ENCODE measurements at places on chromosomes 2 and 18. TPM values are rescaled to one million over a fixed set of nuclear protein-coding genes. Genes with fewer than 3 reads are reported as not detected.

DNA sequence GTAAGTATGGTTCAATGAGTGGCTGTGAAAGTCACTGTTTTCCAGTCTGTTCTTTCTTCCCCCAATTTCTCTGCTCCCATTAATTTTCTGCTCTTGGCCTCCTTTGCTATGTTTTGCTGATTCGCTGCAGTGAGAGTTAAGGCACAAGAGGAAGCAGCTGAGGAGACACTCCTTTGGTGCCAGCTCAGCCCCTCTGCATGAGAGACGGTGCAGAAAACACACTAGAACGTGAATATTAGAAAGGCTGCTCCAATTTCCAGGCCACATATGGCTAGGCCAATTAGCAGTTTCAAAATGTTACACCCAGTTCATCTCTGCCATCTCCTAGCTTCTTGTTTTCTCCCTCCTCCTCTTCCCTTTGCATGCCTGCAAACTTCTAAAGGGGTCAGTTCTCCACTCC is 38.9 kb downstream of the AKAIN1 start:
- DNase-seq, result no peak

DNA sequence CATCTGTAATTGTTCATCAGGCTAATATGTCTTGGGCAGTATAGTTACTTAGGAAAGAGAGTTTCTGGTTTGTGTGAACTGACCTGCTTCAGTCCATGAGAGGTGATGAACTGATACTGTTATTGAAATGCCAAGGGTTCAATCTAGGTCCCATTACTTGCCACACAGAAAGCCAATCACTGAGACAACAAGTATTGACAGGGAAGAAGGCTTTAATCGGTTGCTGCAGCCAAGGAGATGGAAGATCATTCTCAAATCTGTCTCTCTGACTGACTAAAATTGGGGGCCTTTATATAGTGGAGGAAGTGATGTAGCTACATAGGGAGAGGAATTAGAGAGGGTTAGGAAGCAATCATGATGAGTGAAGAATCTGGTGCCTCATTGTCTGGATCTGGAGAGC is 19.9 kb upstream of the FAM98A start:
- DNase-seq, result no peak

DNA sequence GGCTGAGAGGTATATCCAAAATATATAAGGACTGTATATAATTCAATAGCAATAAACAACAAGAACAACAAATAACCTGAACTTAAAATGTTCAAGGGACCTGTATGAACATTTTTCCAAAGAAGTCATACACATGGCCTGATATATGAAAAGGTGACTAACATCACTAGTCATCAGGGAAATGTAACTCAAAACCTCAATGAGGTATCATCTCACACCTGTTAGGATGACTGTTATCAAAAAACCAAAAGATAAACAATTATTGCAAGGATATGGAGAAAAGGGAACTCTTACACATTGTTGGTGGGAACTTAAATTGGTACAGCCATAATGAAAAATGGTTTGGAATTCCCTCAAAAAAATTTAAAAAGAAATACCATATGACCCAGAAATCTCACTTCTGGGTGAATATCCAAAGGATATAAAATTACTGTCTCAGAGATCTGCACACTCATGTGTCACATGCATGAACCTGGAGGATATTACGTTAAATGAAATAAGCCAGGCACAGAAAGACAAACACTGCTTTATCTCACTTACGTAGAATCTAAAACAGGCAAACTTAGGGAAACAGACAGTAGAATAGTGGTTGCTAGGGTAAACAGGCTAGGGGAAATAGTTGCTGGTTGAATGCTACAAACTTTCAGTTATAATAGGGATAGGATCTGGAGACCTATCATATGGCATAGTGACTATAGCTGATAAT is 334.5 kb upstream of the MMADHC start:
- DNase-seq, result no peak

DNA sequence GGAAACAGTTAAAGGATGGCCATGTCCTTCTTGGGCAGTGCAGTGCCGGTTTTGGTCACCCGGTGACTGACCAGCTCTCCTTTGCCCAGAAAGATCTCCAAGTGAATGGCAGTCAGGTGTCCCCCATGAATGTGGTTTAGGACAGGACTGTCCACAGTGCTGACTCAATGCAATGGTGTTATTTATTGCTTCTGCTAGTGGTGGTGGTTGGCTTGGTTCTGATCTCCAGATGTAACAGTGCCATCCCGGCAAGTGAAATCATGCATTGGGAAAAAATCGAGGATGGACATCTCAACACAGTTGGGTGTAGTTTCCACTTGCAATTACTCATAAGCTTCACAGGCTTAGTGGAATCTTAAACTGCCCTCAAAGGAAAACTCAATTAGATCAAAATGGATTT is 81.9 kb downstream of the TGOLN2 start:
- DNase-seq, result no peak

DNA sequence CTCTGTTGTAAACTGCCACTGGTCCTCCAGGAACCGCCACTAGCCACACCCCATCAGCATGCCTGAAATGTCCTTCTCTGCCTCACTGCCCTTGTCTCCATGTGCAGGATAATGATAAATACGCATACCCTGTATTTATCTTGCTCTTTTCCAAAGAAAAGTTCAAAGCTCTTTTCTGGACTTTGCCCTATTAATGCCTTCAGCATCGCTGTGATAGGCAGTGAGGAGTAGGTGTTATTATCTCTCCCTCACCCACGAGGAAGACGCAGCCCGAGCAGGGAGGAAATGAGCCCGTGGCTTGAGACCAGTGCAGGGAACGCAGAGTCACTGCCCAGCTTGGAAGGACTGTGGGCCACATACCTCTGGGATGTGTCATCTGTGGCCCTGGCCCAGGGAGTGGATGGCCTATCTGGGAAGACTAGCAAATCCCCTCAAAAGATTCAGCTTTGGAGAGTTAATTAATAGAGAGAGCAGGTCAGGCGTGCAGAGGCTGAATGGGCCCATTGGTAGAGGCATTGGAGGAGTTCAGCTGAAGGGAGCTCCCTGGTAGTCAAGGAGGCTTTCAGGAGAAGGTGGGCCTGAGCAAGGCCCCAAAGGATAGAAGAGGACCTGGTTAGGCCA is 39.5 kb upstream of the MCFD2 start:
- no peak for DNase-seq

DNA sequence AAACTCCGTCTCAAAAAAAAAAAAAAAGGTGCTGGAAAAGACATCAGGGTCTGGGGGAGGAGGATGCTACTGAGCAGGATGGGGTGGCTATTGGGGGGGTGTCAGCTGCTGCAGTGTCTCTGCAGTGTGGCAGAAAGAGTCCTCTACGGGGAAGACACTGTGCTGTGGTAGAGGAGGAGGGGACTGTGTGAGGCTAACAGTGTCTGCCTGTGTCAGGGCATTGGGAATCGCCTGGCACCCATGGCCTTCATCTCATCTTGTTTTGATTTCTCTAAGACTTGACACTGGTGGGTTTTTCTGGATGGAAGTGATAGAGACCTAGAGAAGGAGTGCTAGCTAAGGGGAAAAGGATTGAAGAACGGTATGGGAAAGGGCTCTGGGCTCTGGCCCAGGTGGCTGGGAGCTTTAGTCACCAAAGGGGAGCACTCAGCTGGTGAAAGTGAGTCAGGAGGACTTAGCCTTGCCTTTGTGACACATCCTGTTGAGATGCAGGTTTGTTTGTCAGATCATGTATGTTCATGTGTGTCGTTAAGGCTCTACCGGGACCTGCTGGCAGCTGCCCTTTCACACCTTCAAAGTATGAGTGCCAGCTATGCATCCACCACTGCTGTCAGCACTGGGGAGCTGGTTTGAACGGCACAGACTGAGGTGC is 58.0 kb downstream of the FARP2 start:
- DNase-seq, result no peak

DNA sequence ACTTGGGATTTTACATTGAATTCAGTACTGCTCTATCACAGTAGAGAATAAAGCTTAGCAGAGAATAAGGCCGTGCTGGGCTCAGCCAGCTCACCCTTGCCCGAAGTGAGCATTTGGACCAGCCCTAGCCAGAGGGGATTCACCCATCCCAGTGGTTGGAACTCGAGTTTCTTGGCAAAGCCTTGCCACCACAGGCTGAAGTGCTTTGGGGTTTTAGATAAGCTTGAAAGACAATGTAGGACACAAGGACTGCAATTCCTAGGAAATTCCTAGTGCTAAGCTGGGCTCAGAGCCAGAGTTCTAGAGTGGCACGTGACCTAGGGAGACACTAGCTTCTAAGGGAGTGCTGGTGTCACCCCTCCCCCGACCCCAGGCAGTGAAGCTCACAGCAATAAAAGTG is 28.0 kb downstream of the SERPINB11 start:
- DNase-seq, result no peak

DNA sequence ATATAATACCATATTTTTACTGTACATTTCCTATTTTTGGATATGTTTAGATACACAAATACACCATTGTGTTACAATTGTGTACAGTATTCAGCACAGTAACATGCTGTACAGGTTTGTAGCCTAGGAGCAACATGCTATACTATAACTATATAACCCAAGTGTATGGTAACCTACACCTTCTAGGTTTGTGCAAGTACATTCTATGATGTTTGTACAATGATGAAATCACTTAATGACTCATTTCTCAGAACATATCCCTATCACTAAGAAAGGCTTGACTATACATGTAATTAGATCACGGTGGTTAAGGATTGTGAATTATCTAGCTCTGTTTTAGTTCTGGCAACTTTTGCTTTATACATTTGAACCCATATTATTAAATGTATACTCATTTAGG is 31.3 kb downstream of the NPHP1 start:
- DNase-seq, result no peak

SERPINB12 gene
- total RNA-seq, result not detected

DNA sequence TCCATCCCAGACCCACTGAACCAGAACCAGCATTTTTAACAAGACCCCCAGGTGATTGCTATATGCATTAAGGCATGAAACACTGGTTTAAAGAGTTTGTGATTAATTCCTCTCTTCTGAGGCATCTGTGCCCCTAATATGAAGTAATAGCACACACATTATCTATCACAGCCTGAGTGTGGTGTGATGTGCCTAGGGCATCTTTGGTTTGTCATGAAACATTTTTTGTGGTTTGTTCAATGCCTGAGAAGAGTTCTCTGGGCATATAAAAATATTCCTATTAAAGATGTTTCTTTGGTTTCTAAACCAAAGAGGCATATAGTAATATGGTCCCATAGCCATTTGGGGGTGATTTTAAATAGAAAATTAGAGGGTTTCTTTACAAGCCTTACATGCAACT is 221.7 kb upstream of the SPOPL start:
- no peak for DNase-seq

PROKR1 gene
- 2.0 TPM for total RNA-seq

Data from occipital lobe (tissue), 3 donors.